HS-5 (cell line): ENCODE measurements at places on chromosomes 7 and 10.

GRCh38 chr10:49112851-49113250 lies 2.5 kb downstream of the VSTM4 start:
- DNase-seq: no peak

GRCh38 chr10:92809840-92810239 lies 38.5 kb upstream of the EXOC6 start:
- DNase-seq: no peak

GRCh38 chr7:38977685-38978084 lies at the start of gene POU6F2:
Gene POU6F2, plus strand, starts transcription at chr7:38977909. Its CDS starts 45 bp downstream, at chr7:38977954.
- DNase-seq: no peak

GRCh38 chr10:30384701-30385201 lies 35.7 kb upstream of the MTPAP start:
- no peak for DNase-seq

GRCh38 chr7:65307651-65308299 lies 65.9 kb upstream of the ZNF92 start:
- no peak for DNase-seq

- no peak for DNase-seq
Observed at GRCh38 chr7:116438267-116438666, 61.3 kb upstream of the CAV2 start.

GRCh38 chr7:49597805-49598204 lies 175.6 kb upstream of the VWC2 start:
- no peak for DNase-seq

- no peak for DNase-seq
Observed at GRCh38 chr10:20708305-20708704, 188.8 kb downstream of the NEBL start.

- no peak for DNase-seq
Observed at GRCh38 chr10:30437031-30437841, 3.3 kb downstream of the MAP3K8 start.

DNA sequence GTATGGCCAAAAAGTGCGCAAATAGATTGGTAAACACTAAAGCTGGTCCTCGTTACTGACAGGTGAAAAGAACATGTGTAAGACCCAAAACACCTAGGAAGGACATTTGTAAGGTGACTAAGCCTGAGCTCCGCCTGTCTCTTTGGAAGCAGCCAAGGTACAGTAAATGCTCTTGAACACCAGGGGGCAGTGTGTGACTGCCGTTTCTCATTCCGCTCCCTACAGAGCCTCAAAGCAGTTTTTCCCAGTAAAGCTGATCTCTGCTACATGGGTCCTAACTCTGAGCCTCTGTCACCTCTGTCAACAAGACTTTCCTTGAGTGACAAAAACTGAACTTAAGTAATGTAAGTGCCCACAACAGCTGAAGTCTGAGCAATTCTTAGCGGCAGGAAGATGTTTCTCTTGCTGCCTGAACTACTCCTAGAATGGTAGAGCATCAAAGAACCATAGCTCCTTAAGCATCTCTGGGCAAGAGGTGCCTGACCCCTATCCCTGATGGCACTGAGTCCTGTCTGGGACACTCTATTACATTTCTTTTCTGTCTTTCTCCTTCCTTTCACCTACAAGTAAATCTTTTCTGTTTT lies 238.0 kb upstream of the INHBA start:
- DNase-seq: peak; percentile 70

- DNase-seq: no peak
Observed at GRCh38 chr7:44347546-44348114, 22.2 kb upstream of the CAMK2B start.

DNA sequence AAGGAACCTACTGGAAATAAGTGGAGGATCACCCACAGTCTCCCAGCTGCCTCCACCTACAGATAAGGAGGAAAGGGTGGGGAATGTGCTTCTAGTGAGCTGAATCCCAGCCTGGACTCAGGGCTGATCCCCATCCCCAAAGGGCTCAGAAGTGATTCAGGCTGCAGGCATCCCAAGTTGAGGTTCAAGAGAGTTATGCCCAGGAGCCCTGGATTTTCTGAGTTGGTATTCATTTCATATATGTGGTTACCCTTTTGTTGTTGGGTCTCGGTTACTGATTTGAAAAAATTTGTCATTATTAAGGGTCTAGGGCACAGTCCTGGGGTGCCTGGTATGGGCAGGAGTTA lies 30.0 kb upstream of the SRGN start:
- DNase-seq: peak; percentile 25

GRCh38 chr10:110914431-110914830 lies 4.5 kb downstream of the BBIP1 start:
- no peak for DNase-seq

- no peak for DNase-seq
Observed at GRCh38 chr7:33307205-33307604, 177.8 kb downstream of the BBS9 start.

DNA sequence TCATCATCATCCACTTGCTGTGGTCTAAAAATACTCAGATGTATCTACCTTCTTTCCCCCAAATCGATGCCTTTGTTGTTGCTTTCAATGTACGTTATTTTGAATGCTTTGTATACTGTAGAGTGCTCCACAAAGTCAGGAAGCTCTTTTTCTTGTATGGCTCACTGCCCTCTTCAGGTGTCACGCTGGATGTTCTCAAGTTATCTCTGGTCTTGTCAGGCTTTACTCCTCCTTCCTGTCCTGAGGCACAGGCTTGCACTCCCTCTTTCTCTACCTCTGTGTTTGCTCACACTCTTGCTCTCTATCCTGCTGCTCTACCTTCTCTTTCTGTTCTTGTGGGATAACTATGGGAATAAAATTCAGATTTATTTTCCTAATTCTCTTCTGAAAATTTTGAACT lies 381.3 kb downstream of the NRG3 start:
- DNase-seq: no peak

DNA sequence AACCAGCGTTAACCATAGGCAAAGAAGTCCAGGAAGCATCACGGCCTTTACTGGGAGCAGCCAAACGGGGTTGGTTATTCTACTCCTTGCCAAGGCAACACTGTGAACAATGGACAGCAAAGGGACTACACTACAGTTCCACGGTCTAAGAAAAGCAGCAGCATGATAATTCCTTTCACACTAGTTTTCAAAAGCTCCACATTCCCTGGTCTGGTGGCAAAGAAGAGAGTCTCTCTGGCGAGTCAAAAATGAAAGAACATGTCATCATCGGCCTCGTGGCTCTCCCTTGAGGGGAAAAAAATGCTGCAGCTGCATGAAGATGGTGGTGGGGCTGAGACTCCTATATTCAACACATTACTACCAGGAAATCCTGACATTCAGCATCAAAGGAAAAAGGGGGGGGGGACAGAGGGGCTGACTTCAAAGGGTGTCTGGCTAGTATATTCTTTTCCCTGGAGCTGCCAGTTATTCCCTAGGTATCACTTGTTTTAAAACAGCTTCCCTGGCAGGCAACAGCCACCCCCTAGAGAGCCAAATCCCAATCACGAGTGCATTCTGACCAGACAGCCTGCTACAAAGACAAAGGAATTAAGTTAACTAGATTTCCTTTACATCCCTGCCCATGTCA lies 49.1 kb downstream of the SLC37A3 start:
- no peak for DNase-seq

GRCh38 chr10:126634347-126634746 lies 36.1 kb downstream of the C10orf90 start:
- no peak for DNase-seq

- DNase-seq: no peak
Observed at GRCh38 chr10:119412244-119413092, 130.1 kb downstream of the RGS10 start.

DNA sequence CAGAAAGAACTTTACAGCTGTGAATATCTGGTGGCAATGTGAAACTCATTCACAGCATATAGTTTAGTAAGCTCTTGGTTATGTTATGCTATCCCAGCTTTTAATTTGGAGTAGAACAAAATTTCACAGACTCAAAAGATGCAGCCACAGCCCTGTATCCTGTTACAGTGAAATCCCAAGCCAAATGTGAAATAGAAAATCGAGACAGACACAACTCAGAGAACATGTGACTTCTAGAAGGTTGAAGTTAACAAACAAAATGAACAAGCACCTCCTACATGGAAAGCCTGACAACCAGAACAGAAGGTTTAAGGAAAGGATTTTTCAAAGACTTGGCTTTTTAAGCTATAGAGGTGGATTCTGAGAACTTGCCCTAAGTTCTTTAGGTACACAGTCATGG lies 39.6 kb downstream of the JAZF1 start:
- no peak for DNase-seq

DNA sequence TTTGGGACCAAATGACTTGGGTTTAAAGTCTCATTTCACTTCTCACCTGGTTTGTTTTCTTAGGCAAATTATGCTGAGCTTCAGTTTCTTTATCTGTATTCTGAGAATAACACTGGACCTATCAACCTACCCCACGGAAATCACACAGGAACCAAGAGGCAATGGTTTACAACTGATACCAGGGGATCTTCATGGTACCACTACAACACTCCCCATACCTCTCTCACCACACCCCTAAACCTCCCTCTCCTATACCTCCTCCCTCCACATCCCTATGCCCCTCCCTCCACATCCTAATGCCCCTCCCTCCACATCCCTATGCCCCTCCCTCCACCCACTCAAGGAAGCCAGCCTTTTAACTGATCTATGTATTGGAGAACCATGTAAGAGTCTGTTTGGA lies 9.9 kb downstream of the FAM204A start:
- no peak for DNase-seq

DNA sequence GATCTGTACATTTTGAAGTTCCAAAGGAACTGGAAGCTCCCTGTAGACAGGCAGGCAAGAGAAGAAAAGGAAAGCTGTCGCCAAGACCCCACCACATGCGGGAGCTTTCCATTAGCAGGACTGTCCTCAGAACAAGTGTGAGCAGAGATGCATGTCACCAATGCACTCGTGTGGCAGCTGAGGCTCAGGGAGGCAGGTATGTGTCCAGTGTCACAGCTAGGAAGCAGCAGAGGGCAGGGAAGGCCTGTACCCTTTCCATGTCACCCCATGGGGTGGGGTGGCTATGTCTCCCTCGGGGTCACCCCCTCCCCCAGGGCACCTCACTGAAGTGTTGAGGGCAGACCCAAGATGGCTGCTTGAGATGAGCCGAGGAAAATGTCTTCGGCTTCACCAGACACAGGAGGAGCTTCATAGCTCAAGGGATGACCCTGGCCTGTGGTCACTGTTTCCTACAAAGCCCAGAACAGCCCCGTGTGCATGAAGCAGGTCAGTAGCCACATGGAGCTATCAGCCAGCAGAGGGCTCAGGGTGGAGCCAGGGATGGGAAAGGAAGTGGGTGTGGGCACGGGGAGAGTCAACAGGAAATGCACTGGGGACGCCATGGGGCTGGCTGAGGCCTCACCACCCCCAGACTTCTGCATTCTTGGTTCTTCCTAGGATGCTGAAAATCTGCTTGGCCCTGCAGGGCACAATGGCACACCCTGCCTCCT lies 96.6 kb downstream of the FAM53B start:
- no peak for DNase-seq

- DNase-seq: no peak
Observed at GRCh38 chr10:48633381-48634197, 28.7 kb upstream of the ARHGAP22 start.

- DNase-seq: no peak
Observed at GRCh38 chr7:2474813-2475677, 1.2 kb downstream of the GRIFIN start.

GRCh38 chr10:5356302-5356763 lies 8.4 kb upstream of the UCN3 start:
- no peak for DNase-seq

DNA sequence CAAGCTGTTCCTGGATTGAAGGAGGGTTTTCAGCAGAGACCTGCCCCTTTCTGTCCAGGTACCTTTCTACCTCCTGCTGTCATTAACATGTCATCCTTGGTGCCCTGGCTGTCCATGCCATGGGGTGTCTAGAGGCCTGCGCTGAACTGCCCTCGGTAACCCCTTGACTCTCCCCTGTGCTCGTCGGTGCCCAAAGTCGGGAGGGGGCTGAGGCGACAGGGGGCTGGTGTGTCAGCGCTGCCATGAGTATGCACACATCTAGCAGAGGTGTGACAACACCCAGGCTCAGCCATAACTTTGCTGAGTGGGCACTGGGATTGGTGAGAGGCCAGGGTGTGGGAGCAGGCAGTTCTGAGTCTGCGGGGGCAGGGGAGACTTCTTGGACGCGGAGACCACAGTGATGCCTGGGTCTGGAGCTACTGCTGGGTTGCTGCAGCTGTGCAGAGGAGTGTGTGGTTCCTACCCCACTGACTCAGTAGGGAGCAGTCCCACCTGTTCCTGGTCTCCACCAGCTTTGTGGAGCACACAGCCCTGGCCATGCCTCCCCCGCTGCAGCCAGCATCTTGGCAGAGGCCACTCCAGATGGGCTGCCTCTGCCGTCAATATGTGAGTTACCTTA lies 376.2 kb upstream of the SEMA3C start:
- DNase-seq: no peak

- DNase-seq: no peak
Observed at GRCh38 chr10:131810805-131811629, 89.8 kb upstream of the PPP2R2D start.

DNA sequence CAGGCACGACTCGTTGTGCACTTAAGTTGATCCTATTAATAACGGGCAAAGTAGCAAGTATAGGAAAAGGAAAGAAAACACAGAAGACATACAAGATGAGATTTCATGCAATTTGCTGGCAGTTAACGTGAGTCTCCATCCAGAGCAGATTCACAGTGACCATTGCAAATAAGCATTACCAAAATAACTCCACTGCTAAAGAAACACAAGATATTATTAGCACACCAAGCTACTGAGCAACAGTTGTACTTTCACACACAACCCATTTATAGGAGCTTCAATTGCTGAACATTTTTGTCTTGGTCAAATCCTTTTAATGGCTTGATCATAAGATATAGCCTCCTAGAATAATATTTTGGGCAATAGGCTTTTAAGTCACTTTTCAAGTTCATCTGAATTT lies 187.7 kb upstream of the HGF start:
- DNase-seq: no peak

DNA sequence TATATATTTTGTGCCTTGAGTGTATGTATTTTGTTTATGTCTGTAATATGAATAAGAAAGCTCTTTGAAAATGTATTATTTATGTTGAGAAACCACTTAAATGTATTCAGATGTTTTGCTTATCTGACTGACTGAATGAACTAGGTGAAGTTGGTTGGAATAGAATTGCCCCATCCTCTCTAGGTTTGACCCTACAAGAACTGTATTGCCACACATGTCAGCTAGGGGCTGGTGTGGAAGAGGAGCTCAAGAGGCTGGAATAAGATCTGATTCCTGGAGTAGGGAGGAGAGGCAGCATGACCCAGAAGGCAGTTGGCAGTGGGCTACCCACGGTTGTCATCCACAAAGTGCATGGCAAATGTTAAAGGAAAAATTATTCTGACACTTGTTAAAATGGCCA lies 9.1 kb downstream of the SSMEM1 start:
- DNase-seq: no peak
